ENCODE measurements at places on chromosomes 1 and 21.

DNA sequence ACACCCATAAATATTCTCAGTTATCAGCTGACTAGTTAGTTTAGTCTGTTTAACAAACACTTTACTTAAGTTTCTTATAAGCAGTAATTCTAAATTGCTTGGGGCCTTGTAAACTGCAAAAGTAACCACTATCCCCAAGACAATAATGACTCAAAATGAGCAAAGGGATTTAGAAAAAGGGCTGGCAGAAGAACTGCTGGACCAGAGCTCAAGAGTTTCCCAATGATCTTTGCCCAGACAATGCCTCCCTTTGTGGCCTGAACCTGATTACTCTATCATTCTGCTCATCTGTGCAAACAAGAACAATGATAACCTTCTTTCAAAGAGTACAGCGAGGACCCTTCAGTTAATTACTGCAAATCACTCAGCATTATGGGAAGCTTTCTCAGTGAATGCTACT, 123.5 kb downstream of the TIAM1 start:
- DNase-seq = no peak

DNA sequence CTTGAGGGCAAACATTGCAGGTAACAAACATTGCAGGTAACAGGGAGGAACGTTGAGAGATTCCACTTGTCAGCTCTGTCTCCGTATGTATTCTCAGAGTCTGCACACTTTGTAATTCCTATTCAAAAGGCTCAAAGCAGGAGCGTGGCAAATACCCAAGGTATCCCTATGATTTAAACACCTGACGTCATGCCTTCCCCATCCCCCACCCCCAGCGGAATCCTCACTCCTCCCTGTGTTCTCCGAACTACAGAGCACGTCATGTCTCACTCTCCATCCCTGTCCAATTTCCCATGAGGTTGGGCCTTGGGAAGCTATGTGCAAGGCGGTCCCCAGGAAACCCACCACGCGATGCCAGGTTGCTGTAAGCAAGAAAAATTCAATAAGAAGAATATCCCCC, 2.8 kb upstream of the LRRC38 start:
- no peak for DNase-seq

DNA sequence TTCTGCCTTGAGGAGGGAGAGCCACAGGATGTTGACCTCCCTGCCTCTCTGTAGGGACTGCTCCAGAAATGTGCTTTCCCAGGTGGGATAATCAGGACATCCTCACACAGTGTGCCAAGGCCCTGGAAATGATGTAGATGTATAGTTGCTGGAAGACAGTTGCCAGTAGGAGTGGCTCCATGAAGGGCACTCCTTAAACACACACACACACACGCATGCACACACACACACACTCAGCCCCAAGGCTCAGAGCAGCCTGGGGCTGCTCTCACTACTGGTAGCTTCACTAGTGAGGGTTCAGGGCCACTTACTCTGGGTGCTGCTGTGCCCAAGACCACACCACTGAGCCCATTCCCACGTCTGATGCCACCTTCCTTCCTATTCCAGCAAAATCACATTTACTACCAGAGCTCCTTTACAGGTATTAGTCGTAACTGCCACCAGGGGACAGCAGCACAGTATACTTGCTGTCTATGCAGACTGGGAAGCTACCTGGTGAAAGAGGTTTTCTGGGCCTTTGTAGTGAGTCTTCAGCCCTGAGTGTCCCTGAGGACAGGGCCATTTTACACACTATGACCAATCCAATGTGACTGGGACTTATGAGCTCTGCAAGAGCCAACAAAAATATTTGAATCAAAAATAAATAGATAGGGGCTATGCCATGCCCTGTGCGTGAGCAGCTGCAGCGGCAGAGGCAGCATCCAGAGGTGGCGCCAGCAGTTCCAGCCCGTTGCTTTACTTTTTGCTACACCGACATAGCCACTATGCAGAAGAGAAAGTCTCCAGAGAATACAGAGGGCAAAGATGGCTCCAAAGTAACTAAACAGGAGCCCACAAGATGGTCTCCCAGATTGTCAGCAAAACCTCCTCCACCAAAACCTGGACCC, 15.0 kb downstream of the CRNN start:
- DNase-seq = no peak

DNA sequence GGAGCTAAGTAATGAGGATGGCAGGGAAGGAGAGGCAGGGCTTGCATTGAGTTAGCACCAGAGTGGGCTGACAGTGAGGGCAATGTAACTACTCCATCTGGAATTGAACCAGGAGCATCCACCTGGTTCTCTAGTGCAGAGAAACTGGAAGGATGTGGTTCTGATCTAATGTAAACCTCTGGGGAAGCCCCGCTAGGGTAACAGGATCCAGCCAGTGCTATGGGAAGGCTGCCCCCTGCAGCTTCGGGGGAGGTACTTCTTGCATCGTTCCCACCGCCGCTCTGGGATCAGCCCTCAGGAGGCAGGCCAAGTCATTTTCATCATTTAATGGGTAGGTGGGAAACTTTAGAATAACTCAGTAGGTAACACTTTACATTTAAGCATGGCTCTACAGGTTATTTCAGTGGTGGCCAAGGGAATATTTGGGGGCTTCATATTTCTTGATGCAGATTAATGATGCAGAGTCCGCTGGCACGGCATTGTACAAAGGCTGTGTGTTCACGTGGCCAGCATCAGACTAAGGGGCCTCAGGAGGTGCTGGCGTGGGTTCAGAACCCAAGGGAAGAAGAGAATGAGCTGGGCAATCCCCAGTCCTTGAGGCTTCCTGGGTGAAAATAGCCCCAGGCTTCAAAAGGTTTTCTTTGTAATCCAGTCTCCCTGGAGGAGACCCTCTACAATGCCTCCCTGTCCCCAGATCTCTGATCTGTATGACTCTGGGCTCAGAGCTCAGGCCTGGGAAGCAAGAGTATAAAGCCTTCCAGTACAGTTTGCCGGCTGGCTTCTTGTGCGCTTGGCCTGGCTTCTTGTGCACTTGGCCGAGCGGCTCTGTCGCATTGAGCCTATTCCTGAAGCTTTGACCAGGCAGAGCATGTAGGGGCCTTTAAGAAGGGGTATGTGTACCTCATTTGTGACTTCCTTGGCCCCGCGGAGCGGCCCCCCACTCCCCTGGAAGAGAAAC, 26.4 kb upstream of the KAZN start:
- DNase-seq = no peak

DNA sequence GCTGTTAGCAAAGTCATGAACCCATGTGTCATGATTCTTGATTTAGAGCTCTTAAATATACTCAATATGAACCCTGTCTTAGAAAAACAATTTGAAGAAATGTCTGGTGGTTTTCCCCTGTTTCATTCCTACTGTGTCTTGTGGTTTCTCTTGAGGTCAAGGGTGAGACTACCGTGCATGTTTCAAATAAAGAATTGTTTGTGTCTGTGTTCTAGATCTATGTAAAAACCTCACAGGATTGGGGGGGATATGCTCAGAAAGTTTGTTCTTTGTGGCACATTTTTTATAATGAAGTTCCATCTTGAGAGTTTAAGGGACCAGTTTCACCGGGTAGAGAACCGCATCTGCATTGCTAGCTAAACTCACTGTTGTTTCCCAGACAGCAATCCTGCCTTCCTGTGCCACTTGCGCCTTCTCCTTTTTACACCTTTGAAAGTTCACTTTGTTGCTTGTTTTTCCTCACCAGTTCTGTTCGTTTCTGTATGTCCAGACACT, 30.9 kb upstream of the CACYBP start:
- DNase-seq = no peak

- DNase-seq = no peak
These were observed 8.4 kb upstream of the SNX7 start for GRCh38 chr1:98653123-98653522.

GRCh38 chr1:213389061-213389581, 338.1 kb downstream of the RPS6KC1 start:
- no peak for DNase-seq

DNA sequence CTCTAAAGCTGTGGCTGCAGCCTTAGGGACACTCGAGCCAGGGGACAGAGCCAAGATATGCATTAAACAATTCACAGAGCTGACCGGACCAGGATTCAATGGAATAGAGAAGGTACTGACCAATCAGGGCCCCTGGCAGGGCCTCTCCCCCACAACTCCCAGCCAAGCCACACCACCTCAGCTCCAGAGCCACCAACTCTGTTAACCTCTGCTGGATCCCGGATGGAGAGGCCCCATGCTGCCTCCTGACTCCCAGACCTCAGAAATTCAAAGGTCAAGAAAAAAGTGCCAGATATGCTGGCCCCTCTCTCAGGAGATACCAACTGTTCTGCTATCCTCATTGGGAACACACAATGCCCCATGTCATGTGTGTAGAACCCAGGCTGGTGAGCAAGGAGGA, 62.1 kb downstream of the CD46 start:
- DNase-seq = no peak

GRCh38 chr1:178133239-178133989, 39.5 kb downstream of the RASAL2 start:
- no peak for DNase-seq

GRCh38 chr1:100989306-100990077, 36.1 kb downstream of the DPH5 start:
- DNase-seq = no peak

DNA sequence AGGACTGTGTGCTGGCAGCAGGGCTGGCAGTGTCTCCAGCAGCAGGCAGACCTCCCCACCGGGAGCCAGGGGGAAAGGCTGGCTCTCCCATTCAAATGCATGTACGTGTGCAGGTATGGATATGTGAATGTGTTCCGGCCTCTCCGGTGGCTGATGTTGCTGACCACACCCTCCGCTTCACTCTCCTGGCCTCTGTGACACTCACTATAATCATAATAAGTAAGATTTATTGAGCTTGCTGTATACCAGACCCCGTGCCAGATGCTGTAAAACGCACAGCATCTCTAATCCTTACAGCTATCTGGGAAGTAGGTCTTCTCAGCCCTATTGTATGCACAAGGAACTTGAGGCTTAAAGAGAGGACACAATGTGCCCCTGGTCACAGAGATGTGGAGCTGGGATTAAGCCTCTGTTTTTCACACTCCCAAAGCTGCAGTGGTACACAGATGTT, 20.5 kb upstream of the ARTN start:
- no peak for DNase-seq
